ENCODE measurements at places on chromosomes 12 and 14.

- DNase-seq = no peak
These were observed 45.3 kb upstream of the SINHCAF start for GRCh38 chr12:31371256-31371620.

- DNase-seq = no peak
These were observed 5.8 kb upstream of the NRXN3 start for GRCh38 chr14:78164226-78164853.

DNA sequence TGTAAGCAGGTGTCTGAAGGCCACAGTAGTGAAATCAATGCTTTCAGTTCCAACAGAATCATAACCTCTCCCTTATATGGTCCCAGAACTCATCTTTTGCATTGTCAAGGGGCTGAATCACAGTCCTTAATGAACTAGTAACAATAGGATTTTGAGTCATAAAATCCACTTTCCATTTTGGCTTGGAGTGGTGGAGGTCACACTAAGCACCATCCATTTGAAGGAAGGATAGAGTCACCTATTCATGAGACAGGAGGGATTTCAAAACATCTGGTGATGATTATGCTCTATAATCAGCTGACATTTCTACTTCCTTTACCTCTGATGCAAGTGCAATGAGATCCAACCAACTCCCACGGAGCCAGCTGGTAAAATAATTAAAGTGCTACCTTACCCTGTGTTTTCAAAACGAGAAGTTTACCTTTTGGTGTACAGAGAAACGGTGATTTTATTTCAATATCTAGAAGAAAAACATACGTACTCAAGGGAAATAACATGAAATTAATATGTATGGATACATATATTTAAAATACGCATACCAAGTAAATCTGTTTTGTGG lies 59.1 kb downstream of the TMEM132D start:
- DNase-seq = no peak

GRCh38 chr14:94344389-94344788 lies 21.3 kb upstream of the SERPINA6 start:
- DNase-seq = no peak

DNA sequence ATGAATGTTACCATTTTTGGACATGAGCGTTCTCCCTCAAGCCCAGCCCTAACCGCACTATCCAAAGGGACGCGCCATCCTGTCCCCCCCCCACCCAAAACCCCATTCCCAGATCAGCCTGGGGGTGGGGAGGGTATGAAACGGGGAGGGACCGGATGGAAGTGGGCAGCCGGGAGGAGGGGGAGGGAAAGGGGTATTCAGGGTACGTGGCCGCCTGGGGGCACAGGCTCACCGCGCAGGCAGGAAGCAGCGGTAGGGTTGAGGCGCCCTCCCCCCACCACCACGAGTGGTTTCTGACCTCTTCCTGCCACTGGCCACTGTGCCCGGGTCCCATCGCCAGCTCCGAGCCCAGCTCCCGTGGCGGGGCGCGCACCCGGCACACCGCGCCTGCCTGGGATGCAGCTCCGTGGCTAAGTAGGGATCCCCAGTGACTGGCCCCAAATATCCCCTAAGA lies 1.4 kb downstream of the ACTN1 start:
- no peak for DNase-seq

GRCh38 chr12:53579545-53579955 lies 46.6 kb downstream of the ATF7 start:
- DNase-seq = no peak

- DNase-seq = no peak
These were observed 4.9 kb upstream of the HDAC7 start for GRCh38 chr12:47824635-47825034.

- no peak for DNase-seq
These were observed 106.4 kb upstream of the TBX5 start for GRCh38 chr12:114512351-114512750.

DNA sequence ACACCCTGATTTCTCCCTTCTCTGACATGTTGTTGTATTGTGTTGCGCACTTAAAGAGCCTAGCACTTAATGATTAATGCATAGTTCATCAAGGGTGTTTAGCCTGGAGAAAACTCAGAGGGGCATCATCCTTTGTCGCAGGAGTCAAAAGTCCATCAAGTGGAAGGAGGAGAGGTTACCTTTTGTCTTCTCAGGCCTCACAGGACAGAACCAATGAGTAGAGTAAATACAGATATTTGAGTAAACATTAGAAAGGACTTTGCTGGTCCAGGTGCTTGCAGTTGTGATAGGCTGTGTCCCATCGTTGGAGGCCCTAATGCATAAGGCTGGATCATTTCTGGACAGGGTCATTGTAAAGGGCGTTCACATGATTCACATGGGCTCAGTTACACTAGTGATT lies 430.9 kb downstream of the PCNX1 start:
- no peak for DNase-seq

- DNase-seq = no peak
These were observed 363.2 kb upstream of the DDHD1 start for GRCh38 chr14:53516261-53516774.

GRCh38 chr12:6249580-6249979 lies 49.4 kb downstream of the CD9 start:
- DNase-seq = no peak

- DNase-seq = no peak
These were observed 21.5 kb downstream of the FAM222A start for GRCh38 chr12:109735051-109735521.

DNA sequence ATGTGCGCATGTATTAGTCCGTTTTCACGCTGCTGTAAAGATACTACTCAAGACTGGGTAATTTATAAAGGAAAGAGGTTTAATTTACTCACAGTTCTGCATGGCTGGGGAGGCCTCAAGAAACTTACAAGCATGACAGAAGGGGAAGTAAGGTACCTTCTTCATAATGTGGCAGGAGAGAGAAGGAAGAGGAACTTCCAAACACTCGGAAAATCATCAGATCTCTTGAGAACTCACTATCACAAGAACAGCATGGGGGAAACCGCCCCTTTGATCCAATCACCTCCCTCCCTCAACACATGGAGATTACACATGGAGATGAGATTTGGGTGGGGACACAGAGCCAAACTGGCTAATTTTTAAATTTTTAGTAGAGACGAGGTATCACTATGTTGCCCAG lies 41.8 kb upstream of the SNX6 start:
- DNase-seq = no peak

- no peak for DNase-seq
These were observed 299.2 kb downstream of the GLT1D1 start for GRCh38 chr12:129152351-129153104.

- DNase-seq = no peak
These were observed 32.3 kb upstream of the TBC1D30 start for GRCh38 chr12:64792128-64792527.

DNA sequence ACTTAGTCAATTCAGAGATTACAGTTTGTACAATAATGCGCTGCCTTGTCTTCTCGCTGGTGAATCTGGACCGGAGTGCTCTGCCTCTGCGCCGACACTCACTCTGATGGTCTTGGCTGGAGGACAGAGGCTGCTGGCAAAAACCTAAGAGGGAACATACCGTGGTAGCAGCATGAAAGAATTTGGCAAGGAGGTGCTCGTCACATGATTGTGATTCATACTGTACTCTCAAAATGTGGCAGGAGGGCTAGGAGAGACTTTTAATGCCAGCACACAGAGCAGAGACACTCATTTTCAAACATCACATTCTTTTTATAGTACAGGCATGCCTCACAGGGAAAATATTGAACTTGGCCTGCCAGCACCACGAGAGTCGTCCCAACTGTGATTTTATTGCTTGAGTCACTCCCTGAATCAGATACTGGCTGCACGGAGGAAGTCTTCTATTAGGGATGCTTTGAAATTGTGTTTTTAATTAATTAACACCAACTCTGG lies 67.8 kb downstream of the HMGA2 start:
- DNase-seq = no peak

- no peak for DNase-seq
These were observed 137.2 kb upstream of the DHRS4 start for GRCh38 chr14:23816371-23816770.

Measured in stimulated activated CD8-positive, alpha-beta memory T cell treated with anti-CD3 and anti-CD28 coated beads, Interleukin-4, amount 100 ng/mL, for 4 hours (primary cell).